ENCODE measurements at places on chromosomes 11 and 22.

GRCh38 chr22:27107386-27107785 is 450.0 kb downstream of the MIAT start:
- DNase-seq = no peak

DNA sequence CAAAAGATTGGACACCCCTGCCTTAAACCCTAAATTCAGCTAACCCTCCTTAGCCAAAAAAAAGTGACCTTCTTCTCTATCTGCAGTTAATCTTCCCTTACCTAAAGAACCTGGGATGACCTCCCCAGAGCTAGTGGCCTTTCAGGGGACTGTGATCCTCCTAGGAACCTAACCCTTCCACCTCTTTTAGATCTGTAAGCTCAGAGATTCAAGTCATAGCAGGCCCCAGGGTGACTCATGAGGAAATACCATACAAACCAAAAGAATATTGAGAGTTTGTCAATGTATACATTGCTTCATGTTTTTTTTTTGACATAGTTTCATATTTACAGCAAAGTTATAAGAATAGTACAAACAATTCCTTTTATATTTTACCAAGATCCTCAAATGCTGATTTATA is 38.3 kb upstream of the CXCR5 start:
- no peak for DNase-seq

DNA sequence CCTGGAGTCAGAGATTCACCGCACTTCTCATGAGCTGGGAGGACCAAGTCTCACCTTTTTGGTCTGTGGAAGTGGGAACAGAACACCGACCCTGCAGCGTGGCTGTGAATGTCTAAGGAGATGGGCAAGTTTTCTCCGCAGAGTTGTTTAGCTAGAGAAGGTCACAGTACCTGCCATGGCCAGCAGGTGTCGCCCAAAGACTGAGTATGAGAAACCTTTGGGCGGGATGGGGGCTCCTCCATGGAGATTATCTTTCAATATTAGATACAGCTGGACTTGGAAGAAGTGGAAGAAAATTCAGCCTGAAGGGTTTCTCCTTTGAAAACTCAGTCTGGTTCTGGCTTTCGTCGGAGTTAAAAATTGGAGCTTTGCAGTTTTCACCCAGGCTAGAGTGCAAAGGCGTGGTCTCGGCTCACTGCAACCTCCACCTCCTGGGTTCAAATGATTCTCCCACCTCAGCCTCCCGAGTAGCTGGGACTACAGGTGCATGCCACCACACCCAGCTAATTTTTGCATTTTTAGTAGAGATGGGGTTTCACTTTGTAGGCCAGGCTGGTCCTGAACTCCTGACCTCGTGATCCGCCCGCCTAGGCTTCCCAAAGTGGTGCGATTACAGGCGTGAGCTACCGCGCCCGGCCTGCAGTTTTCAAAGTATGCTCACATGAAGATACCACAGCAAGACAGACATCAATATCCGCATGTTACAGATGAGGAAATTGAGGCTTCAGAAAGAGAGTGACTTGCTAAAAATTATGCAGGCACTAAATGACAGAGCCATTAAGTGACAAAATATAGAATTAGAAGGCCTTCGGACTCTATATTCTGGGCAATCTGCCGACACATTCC is 10.7 kb upstream of the DSCAML1 start:
- DNase-seq = peak; percentile 45

- DNase-seq = no peak
Measured at GRCh38 chr22:45891021-45891421, 85.9 kb downstream of the WNT7B start.

- DNase-seq = peak; percentile 87
Measured at GRCh38 chr11:44793350-44794090, 66.8 kb downstream of the TSPAN18 start.

DNA sequence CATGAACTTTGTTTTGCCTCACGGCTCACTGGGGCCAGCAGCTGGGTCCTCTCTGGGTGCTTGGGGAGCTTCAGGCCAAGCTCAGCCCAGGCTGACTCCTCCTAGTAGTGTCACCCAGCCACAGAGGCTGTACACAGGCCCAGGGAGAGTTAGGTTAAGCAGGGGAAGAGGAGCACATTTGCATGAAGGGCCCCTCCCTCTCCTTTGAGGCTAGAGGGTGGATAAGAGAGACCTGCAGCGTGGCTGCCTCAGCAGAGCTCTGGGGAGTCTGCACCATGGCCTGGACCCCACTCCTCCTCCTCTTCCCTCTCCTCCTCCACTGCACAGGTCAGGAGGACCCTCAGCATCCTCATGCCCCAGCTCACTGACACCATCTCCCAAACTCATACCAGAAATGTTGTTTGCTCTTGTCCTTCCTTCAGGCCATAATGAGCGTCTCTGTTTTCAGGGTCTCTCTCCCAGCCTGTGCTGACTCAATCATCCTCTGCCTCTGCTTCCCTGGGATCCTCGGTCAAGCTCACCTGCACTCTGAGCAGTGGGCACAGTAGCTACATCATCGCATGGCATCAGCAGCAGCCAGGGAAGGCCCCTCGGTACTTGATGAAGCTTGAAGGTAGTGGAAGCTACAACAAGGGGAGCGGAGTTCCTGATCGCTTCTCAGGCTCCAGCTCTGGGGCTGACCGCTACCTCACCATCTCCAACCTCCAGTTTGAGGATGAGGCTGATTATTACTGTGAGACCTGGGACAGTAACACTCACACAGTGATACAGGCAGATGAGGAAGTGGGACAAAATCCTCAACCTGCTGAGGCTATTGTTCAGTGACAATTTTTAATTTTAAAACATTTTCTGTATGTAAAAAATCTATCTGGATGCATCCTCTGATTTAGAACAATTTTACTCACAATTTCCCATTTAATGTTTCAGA is 82.4 kb upstream of the VPREB1 start:
- DNase-seq = no peak

DNA sequence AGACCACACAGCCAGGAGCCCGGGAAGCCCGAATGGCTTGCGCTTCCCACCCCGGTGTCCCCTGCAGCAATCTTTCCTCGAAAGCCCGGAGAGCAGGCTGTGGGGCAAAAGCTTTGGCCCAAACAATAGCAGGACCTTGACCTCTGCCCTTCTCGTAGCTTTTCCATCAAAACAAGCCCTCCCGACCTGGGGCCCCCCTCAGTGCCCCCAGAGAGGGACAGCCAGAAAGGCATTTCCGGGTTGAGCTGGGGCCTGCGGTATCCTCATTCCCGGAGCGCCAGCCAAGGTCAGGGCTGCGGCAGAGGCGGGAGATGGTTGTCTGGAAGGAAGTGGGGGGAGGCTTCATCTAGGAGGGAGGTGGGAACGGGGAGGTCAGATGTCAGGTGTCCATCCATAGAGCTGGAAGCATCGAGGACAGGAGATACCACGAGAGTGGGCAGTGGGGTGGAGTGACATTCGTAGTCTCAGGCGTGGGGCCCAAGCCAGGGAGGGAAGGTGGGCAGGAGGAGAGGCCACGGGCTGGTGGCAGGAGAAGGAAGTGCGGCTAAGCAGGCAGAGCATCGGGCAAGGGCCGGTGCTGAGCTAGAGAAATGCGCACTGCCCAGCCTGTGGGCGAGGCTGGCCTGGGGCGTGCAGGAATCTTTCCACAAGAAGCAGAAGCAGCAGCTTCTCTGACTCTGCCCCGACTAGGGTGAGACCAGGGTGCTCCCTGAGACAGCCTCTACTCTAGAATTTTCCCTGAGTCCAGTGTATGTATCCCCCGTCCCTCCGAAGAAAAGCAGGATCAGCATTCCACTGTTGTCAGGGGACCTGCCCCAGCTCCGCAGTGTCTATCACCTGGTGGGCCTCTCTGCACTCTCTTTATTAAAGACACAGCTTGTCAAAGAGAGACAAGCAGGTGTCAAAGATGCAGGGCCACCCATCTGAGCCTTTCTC is 14.3 kb downstream of the PDGFB start:
- no peak for DNase-seq

DNA sequence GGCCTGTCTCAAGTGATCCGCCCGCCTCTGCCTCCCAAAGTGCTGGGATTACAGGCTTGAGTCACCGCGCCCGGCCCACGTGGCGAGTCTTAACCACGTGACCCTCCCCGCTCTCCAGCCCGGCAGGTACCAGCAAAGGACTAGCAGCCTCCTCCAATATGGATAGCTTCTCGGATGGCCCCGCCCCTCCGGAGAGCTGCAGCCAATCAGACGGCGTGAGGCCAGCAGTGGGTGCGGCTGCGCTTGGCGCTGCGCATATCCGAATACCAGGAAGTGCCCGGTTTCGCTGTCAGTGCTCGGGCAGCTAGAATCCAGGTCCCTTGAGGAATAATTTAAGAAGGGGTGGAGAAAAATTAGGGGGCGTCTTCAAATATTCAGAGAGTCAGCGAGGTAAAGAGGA is 14.7 kb upstream of the PISD start:
- peak; percentile 50 for DNase-seq

- no peak for DNase-seq
Measured at GRCh38 chr11:119431523-119431922, 8.6 kb upstream of the THY1 start.

GRCh38 chr22:48832592-48832991 is 995.1 kb downstream of the BRD1 start:
- DNase-seq = no peak

DNA sequence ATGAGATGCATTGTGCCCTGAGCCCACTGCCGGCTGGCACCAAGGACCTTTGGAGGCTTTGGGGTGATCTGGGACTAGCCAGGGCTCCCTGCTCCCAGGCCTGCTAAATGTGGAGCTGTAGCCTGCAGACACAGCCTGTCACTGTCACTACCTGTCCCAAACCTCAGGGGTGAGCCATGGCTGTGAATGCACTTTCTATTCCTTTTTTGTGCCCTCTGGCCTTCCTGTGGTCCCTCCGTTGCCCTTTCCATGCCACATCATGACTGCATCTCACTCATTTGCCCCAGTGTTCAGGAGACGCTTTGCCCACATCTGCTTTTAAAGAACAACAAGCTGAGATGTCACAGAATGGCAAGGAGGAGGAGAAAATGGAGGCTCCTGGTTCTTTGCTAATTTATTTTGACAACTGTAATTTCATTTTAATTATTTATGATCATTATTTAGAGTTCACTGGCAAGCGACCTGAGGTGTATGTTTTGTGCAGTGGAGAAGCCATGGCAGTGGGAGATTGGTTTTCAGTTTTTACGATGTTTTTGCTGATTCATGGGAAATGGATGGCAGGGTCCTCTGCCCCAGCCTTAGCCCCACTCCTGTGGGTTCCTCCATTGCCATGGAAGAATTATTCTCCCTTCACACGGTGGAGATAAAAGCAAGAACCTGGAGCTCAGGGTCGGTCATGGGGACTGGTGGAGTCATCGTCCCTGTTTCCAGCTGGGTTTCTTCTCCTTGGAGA is 69.2 kb downstream of the TSPAN18 start:
- no peak for DNase-seq

GRCh38 chr11:98036810-98037209 is 983.9 kb upstream of the CNTN5 start:
- no peak for DNase-seq

DNA sequence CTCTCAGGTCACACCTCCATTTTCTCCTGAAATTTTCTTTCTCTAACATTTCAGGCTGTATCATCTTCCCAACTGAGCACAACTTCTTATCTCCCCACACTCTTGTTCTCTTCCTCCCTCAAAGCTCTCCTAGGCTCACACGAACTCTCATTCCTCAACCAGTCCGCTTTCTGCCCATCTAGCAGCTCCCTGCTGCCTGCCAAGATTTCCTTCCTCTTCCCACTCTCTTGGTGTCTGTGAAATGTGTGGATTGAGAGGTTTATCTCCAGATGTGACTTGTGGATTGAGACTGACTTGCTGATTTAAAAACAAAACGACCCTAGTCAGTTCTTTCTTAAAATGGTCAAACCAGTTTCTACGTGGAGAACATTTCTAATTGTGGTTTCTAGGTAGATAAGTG is 106.3 kb downstream of the MTNR1B start:
- no peak for DNase-seq
